ENCODE measurements at places on chromosomes 12 and 14. TPM values are rescaled to one million over a fixed set of nuclear protein-coding genes. Genes with fewer than 3 reads are reported as not detected.
A peak's percentile ranks its signal among the peaks of the same experiment; 100 is the strongest.

The TAS2R46 gene
- total RNA-seq: not detected

The CRY1 gene
- total RNA-seq: 12.5 TPM

The ADCY4 gene
- not detected for total RNA-seq

The KLHL42 gene
- total RNA-seq: 19.7 TPM

The INSM2 gene
- total RNA-seq: not detected

The P2RX2 gene
- total RNA-seq: not detected

The KRT7 gene
- total RNA-seq: 152 TPM

The ARL6IP4 gene
- total RNA-seq: 443 TPM

The MYH6 gene
- not detected for total RNA-seq

The MGAT4C gene
- not detected for total RNA-seq

The GALNT16 gene
- not detected for total RNA-seq

The EEF1AKMT3 gene
- total RNA-seq: 10.5 TPM

DNA sequence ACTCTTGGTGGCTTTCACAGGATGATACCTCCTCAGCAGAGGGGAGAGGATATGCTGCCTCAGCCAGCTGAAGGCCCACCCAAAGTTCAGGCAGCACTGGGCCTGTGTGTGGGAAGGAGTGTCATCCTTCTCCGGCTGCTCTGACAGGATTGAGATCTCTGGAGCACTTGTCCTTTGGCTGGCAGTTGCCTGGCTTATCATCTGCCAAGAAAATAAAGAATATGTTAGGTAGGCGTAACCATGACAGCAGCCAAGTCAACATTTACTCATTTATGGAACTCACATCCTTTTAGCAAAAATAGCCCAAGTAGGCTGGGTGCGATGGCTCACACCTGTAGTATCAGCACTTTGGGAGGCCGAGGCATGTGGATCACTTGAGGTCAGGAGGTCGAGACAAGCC is 68.5 kb downstream of the PPFIBP1 start:
- DNase-seq: peak; percentile 40

DNA sequence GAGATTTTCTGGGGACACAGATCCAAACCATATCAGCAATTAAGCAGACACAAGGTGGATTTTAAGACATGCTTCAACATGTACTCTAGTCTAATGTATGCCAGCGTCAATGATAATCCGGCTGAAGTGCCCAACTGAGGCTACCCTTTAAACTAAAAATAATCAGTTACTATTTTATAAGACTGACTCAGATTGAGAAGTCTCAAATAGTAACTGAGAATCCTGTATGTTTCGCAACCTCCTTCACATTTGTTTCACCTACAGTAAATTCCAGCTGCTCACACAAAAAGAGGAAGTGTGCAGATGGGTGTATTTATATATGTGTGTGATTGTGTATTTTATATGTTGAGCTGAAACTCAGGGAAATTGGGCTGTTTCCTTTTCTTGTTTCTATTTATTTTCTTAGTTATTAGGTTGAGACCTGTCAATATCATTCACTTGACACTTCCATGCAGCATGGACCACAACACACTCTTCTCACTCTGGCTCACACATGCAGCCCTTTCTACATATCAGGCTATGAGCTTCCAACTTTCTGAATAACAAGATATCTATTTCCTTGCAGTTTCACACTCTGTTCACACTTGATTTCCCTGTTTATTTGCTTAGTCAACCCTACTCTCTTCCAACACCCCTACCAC is 1224.9 kb upstream of the TMEM132C start:
- no peak for DNase-seq

DNA sequence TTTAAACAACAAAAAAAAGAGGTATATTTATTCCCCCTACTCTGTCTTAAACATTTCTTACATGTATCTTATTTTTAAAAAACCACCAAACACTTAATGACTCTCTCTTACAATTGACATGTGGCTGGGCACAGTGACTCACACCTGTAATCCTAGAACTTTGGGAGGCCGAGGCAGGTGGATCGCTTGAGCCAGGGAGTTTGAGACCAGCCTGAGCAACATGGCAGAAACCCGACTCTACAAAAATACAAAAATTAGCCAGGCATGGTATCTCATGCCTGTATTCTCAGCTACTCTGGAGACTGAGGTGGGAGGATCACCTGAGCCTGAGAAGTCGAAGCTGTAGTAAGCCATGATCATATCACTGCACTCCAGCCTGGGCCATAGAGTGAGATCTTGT is 16.0 kb downstream of the SLC41A2 start:
- DNase-seq: no peak

GRCh38 chr12:50734409-50735263 is 29.3 kb upstream of the ATF1 start:
- peak; percentile 39 for DNase-seq

DNA sequence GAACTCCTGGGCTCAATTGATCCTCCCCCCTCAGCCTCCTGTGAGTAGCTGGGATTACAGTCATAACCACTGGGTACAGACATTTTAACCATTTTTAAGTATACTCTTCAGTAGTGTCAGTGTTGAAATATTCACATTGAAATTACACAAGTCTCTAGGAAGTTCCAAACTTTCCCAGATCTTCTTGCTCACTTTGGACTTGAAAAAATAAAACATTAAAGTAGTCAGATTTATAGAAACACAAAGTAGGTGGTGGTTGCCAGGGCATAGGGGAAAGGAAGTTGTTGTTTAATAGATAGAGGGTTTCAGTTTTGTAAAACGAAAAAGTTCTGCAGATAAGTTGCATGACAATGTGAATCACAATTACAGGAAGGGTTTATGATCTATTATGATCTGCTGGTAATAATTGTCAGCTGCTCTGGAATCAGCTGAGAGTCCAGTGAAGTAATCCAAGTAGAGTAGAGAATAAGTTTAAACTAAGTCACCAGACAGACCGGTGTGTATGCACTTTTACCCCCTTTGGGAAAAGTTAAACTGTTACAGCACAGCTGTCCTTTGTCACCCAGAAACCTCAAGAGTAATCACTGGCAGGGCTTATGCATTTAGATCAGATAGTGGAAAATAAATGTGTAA is 27.4 kb downstream of the PCNX1 start:
- no peak for DNase-seq

GRCh38 chr12:132514838-132515237 is 24.9 kb downstream of the FBRSL1 start:
- DNase-seq: no peak

DNA sequence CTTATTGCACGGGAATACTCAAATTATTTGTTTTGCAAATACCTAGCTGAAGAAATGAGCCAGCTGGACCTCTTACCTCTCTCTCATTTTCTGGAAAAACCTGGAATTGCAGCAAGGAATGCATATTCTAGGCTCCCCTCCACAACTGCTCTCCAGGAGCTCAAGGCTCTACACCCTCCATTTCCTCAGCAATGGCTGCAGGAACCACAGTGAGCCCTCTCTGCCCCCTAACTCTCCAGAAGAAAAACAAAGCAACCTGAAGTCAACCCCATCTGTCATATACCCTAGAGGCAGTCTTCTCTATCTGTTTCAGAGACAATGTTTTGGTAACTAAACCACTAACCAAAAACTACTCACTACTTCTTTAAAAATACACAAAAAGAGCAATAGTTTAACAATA is 221.6 kb downstream of the SLC25A21 start:
- DNase-seq: no peak

GRCh38 chr12:16726879-16727278 is 120.9 kb upstream of the LMO3 start:
- peak; percentile 64 for DNase-seq

- no peak for DNase-seq
Observed at GRCh38 chr12:109695961-109696461, 17.6 kb upstream of the FAM222A start.

GRCh38 chr14:68797121-68797670 is 4.3 kb upstream of the ZFP36L1 start:
- DNase-seq: no peak

DNA sequence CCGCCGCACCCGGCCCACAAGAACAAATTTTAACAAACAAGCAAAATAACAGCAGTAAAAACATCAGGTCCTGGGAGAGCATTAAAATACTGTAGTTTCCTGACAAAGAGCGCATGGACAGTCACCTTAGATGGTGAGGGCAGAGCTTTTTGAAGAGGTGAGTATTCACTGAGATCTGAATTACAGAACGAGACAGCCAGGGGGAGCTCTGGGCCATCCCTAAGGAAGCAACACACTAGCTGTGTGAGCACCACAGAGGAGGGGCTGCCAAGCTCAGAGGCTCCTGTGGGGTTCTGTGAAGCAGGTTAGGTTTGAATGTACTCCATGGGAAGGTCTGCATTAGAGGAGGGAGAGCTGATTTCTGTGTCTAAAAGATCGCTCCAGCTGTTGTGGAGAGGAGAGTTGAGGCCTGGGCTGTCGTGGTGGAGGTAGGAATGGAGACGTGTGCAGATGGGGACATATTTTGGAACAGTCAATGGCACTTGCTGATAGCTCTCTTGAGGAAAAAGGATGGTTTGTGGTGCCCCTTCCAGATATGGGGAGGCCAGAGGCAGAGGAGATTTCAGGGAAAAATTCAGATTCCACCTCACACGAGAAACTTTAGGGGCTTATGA is 72.9 kb downstream of the TRAFD1 start:
- DNase-seq: peak; percentile 19

DNA sequence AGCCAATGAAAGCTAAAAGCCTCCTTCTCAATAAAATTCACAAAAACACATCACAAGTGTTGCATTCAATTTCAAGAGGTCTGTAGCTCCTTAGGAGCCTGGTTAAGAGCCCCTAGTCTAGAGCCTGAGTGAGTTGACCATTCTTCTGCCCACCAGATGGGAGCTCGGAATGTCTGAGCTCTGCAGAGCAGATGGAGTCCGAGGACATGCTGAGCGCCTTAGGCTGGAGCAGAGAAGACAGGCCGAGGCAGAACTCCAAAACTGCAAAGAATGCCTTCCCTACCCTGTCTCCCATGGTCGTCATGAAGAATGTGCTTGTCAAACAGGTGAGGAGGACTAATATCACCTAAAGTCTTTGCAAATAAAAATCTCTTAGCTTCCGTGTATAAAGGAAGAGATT is 11.6 kb downstream of the CIPC start:
- DNase-seq: no peak

DNA sequence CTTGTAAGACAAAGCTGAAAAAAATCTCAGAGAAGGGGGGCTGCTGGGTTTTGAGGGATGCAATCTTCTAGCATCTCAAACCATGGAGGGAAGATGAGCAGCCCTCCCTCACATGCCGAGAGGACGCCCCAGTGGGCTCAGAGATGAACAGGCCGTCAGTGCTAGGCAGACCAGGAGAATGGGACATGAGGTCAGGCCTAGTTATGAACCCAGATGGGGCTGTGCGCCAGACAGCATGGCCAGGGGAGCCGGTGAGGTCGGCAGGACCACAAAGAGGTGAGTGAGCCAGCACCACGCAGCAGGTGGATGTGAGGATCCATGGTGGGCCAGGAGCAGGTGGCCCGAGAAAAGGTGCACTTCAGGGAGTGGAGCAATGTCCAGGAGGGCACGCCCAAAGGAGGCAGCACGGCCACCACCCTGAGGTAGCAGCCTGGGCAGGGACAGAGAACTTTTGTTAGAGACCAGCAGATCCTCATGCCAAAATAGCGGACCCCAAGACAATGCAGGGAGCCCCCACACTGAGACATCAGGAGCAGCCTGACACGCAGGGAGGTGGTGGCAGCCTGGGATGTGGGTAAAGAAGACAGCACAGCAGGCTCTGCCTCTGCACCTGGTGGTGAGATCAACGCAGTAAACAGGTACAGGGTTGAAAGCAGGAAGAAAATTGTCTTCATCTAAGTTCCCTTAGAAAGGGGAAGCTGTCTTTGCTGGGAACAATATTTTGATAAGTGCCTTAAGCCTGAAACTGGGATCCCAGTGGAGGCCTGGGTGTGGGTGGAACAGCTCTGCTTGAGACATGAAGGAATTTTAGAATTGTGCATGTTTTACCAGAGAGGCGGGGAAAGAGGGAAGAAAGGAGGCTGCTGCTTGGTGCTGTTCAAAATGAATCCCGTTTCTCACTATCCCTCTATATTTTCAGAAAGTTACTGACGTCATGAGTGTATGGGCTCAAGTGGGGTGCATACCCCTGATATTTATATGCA is 17.8 kb upstream of the MCRS1 start:
- no peak for DNase-seq

GRCh38 chr12:87870061-87870460 is 159.1 kb downstream of the C12orf50 start:
- DNase-seq: peak; percentile 49

DNA sequence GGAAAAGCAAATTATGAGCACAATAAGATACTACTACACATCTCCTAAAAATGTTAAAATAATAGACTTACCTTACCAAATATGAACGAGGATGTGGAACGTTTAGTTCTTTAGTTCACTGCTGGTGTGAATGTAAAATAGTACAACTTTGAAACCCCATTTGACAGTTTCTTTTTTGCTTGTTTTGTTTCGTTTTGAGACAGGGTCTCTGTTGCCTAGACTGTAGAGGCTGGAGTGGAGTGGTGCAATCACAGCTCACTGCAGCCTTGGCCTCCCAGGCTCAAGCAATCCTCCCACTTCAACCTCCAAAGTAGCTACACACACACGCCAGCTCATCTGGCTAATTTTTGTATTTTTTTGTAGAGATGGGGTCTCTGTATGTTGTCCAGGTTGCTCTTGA is 136.4 kb upstream of the FAR2 start:
- DNase-seq: no peak

GRCh38 chr12:44873898-44874297 is 2.2 kb downstream of the NELL2 start:
- peak; percentile 16 for DNase-seq

- DNase-seq: no peak
Observed at GRCh38 chr14:89881839-89882238, 72.7 kb downstream of the EFCAB11 start.

DNA sequence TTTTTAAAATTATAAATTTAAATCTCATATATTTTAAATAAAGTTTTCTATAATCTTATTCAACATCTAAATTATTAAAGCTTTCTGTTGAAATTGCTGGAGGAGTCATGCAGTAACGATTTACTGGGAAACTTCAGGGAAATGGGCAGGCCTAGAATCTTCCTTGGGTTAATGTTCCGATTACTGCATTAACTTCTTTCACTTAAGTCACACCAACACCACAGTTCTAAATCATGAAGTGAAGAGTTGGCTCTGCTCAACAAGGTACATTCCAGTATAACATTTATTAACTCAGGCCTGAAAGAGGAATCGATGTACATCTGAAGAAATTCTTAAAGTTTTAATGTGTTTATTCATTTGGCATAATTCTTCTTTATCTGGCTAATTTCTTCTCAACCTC is 244.3 kb downstream of the CCER1 start:
- DNase-seq: no peak

GRCh38 chr12:23556661-23557060 is 392.8 kb downstream of the SOX5 start:
- no peak for DNase-seq

DNA sequence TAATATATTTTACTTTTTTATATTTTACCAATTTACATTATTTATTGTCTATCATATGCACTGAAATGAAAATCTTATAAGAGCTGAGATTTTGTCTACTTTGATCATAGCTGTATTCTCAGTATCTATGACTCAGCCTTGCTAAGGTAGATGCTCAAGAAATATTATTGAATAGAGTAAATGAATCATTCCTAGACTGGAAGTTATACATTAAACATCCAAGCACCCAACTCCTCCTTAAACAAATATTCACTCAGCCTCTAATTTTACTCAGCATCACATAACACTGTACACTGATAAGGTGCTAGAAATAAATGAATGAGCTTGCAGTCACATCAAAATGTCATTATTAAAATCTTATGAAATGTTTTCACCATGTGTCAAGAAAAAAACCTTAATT is 1424.9 kb downstream of the LRFN5 start:
- DNase-seq: peak; percentile 19

- DNase-seq: no peak
Observed at GRCh38 chr12:88706286-88706685, 126.0 kb upstream of the KITLG start.
